ENCODE measurements at places on chromosomes 1 and 21.

- DNase-seq = no peak
These were observed 9.9 kb downstream of the PLOD1 start for GRCh38 chr1:11944358-11944931.

- DNase-seq = no peak
These were observed 278.2 kb downstream of the DSCAM start for GRCh38 chr21:40568807-40569206.

- no peak for DNase-seq
These were observed 62.8 kb upstream of the COL11A1 start for GRCh38 chr1:103171041-103171590.

DNA sequence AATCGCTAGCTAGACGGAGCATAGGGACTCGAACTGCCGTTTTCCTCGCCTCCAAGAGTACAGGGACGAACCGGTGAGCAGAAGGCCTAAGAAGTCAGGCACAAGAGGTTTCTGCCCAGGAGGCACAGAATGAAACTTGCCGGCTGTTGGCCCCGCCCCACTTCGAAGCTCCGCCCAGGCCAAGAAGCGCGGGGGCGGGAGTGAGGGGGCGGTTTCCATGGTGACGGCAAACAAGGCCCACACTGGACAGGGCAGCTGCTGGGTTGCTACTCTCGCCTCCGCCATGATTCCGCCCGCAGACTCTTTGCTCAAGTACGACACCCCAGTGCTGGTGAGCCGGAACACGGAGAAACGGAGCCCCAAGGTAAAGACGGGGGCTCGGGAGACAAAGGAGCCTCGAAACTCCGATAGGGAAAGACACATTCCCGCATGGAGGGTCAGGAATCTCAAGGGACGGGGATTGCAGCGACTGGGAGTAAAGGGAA is at the start of gene DNALI1:
Gene DNALI1 (plus strand): TSS at position 229 of the 485 bp plus-strand sequence. CDS start 55 bp downstream, at position 284.
- no peak for DNase-seq

DNA sequence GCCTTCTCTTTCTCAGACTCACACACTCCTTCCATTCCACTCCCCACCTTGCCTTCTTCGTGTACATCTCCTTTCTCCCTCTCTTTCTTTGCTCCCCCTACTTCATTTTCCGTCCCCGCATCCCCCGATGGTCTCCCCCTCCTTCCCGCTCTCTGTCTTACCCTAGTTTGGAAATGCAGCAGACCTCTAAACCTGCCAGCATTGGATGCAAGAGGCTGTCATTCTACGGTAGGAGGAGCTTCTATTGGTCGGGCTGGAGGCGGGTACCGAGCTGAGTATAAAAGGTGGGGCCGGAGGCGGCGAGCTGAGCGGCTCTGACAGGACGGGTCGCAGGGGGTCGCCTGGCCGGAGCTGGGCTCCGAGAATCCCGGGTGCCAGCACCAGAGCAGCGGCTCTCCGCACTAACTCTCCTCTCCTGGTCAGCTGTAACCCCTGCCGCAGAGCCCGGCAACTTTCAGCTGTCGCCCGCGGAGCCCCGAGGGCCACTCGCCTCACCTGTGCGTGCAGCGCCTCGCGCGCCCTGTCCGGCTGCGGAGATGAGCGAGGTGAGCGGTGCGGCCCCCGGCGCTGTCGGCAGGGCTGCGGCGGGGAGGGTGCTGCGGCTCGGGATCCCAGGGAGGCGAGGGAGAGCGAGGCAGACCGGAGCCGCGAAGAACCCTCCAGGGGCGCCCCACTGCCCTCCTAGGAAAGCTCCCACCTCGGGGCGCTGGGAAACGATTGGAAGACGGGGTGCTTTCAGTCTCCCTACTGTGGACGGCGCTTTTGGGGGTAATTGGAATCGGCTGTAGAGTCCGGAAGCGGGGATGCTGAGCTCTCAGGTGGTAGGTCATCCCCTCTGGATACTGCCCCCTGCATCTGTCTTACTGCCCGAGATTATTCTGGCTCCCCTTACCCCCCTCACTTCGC is at the start of gene PCP4L1:
Gene PCP4L1 (plus strand): TSS at position 307 of the 906 bp plus-strand sequence. CDS start 230 bp downstream, at position 537.
- no peak for DNase-seq

GRCh38 chr1:224864006-224864405 is 65.5 kb upstream of the DNAH14 start:
- DNase-seq = no peak

- no peak for DNase-seq
These were observed 67.5 kb downstream of the DNTTIP2 start for GRCh38 chr1:93811326-93812065.

DNA sequence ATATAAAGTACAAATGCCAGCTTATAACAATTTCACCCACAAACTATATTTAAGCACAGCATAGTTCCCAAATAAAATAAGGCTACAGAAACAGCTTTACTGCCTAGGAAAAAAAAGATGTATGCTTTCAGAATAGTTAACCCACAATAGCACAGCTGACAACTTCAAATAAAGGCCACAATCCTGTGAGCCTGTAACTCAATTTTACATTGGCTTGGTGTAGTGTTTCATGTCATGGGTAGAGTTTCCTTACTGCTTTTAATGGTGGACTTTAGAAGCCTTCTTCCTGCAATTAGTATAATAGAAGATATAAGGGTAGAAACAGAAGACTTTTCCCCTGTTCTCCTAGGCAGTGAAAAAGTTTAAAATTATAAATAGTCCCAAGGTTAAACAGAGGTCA is 44.3 kb upstream of the ZC3H11B start:
- DNase-seq = no peak

DNA sequence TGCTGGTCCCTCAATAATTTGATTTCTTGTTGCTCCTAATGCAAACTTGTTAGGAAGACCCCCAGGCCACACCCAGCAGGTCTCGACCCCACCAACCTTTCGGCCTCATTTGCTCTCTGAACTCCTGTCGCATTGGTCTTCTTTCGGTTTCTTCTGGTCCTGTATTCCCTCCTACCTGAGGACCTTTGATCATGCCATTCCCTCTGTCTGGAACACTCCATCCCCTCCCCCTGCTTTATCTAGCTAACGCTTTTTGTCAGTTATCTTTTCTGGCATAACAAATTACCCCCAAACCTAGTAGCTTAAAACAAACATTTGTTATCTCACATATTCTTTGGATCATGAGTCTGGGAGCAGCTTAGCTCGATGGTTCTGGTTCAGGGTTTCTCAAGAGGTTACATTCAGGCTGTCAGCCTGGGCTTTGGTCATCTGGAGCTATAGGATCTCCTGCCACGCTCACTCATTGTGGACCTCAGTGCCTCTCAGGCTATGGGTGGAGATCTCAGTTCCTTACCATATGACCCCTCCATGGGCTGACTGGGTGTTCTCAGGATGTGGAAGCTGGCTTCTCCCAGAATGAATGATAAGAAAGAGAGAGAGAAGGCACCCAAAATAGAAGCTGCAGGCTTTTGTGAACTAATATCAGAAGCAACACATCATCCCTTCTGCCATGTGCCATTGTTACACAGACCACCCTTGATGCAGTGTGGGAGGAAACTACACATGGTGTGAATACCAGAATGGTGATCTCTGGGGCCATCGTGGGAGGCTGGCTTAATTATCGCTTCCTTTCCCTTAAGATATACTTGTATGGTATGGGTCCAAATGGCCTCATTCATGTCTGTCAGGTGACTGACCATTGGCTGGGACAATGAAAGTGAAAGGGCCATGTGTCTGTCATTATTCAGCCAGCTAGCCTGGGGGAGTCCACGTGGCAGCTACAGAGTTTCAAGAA is 29.1 kb upstream of the BCAR3 start:
- no peak for DNase-seq
